ENCODE measurements at places on chromosomes 7 and 10.

GRCh38 chr10:13767676-13768178, 181.0 kb downstream of the PRPF18 start:
- no peak for DNase-seq

- DNase-seq: no peak
Measured at GRCh38 chr10:57844387-57844998, 423.2 kb downstream of the IPMK start.

GRCh38 chr10:12091421-12091820, 22.7 kb downstream of the DHTKD1 start:
- no peak for DNase-seq

- no peak for DNase-seq
Measured at GRCh38 chr10:3095373-3096139, 28.2 kb downstream of the PFKP start.

- DNase-seq: no peak
Measured at GRCh38 chr10:111706331-111706730, 477.2 kb downstream of the GPAM start.

- DNase-seq: no peak
Measured at GRCh38 chr7:33497051-33497450, 367.7 kb downstream of the BBS9 start.

- DNase-seq: no peak
Measured at GRCh38 chr7:134873253-134873652, 93.8 kb downstream of the CALD1 start.

GRCh38 chr10:31708474-31708873, 220.2 kb downstream of the ARHGAP12 start:
- no peak for DNase-seq

GRCh38 chr7:42095791-42096190, 141.2 kb downstream of the GLI3 start:
- DNase-seq: no peak

- DNase-seq: no peak
Measured at GRCh38 chr10:112335111-112335867, 38.6 kb upstream of the ACSL5 start.

DNA sequence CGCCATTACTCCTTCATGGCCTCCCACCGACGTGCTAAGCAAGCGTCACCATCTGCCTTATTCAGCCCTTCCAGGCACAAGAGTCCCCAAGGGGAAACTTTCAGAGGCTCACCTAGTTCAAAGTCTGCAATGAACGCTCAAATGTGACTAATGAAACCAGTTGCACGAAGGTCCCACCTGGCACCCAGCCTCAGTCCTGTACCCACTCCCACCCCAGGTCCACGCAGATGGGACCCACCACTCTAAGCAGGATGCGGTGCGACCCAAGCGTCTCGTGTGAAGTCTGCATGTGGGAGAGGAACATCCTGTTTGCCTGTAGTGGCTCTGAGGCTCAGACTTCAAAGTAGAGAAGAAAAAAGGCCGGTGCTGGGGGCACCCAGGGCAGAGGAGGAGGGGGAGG, 40.3 kb downstream of the RGS10 start:
- DNase-seq: peak; percentile 72

- DNase-seq: no peak
Measured at GRCh38 chr10:59143544-59143943, 32.9 kb upstream of the PHYHIPL start.

GRCh38 chr7:28125431-28126409, 54.9 kb downstream of the JAZF1 start:
- DNase-seq: no peak

- DNase-seq: no peak
Measured at GRCh38 chr10:66772548-66773471, 153.0 kb upstream of the LRRTM3 start.

GRCh38 chr10:70265032-70265689, 18.6 kb downstream of the NPFFR1 start:
- no peak for DNase-seq

GRCh38 chr10:78657163-78657861, 411.5 kb upstream of the ZMIZ1 start:
- DNase-seq: peak; percentile 57

GRCh38 chr10:29600067-29600466, 34.7 kb downstream of the SVIL start:
- no peak for DNase-seq

DNA sequence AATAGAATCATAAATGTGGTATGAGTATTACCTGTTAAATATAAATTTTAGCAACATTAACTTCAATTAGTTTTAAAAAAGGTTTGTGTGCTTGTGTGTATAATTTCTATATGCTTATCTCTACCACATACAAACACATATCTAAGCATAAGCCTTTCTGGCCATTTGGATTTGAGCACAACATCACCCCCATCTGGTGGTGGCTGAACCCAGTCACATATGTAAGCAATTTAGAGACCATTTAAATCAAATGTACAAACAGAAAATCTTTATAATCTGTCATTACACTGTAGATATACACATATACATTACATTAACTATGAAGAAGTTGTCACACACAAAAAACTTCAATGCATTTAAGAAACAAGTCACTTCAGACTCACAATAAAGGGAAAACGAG, 31.7 kb downstream of the GPR22 start:
- no peak for DNase-seq

GRCh38 chr10:124629415-124629814, 114.8 kb downstream of the FAM53B start:
- DNase-seq: no peak

- no peak for DNase-seq
Measured at GRCh38 chr7:130988443-130988842, 254.4 kb upstream of the KLF14 start.

DNA sequence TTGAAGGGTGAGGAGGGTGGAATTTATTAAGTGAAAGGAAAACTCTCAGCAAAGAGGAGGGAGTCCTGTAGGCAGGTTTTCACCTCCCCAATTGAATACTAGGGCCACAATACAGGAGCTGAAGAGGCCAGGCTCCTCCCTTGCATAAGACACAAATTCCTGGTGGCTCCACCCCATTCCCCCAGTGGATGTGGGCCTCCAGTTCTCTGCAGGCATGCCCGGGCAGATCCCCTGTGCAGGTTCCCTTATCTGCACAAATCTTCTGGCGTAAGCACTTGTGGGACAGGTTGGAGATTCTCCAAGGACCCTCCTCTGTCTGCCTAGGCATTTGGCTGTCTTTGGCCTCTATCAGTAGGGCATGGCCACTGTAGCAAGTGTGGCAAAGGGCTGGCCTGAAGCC, 847.1 kb upstream of the MBL2 start:
- DNase-seq: no peak

- DNase-seq: no peak
Measured at GRCh38 chr10:34135515-34135914, 679.6 kb downstream of the PARD3 start.

- no peak for DNase-seq
Measured at GRCh38 chr7:49812534-49812933, 39.1 kb downstream of the VWC2 start.

DNA sequence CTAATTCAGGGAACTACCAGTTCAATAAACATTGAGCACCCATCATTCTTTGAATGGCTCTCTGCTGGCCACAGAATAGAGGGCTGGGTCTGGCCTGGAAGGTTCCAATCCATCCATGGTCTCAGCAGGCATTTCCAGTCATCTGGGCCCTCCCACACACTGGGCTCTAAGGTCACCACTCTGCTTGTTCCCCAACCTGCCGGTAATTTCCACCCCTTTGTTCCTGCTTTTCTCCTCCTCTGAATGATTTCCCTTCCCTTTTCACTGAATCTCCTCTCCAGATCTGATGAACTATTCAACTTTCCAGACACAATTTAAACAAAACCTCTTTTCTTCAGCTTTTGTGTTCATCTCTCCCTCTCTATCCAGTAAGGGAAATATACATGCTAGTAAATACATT, 2.6 kb downstream of the BZW2 start:
- no peak for DNase-seq

GRCh38 chr10:131964298-131964697, 17.4 kb downstream of the BNIP3 start:
- DNase-seq: no peak

- DNase-seq: no peak
Measured at GRCh38 chr10:124723826-124724225, 20.4 kb downstream of the FAM53B start.

DNA sequence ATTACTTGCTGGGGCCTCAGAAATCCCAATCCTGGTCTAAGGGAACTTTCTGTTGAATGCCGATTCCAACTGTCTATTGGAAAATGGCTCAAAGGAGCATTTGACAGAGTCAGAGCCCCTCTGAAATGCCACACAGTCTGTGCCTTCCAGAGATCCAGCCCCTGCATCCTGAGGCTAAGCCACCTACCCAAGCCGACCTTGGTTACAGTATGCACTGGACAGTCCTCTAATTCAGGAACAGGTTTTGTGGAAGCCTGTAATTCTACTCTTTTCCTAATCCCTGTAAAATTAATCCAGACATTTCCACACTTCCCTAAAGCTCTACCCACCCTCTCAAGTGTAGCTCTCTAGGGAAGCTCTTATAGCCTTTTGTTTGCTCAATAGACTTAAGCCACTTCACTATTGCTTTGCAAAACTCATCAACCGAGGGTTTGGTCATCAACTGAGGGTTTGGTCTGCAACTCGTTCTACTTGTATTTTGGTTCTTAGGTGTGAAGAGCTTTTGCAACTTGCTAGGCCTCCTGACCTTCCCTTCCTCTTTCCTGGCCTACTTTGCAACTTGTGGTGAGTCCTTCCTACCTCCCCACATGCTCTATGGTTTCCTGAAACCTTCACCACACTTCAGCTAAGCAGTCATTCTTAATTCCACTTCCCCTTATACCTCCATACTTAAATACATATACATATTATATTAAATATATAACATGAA, 364.8 kb downstream of the SFMBT2 start:
- no peak for DNase-seq

All from activated CD4-positive, CD25-positive, alpha-beta regulatory T cell treated with anti-CD3 and anti-CD28 coated beads, Interleukin-2, amount 50 U/mL, for 72 hours (primary cell).